ENCODE measurements at places on chromosomes 7 and 10.

DNA sequence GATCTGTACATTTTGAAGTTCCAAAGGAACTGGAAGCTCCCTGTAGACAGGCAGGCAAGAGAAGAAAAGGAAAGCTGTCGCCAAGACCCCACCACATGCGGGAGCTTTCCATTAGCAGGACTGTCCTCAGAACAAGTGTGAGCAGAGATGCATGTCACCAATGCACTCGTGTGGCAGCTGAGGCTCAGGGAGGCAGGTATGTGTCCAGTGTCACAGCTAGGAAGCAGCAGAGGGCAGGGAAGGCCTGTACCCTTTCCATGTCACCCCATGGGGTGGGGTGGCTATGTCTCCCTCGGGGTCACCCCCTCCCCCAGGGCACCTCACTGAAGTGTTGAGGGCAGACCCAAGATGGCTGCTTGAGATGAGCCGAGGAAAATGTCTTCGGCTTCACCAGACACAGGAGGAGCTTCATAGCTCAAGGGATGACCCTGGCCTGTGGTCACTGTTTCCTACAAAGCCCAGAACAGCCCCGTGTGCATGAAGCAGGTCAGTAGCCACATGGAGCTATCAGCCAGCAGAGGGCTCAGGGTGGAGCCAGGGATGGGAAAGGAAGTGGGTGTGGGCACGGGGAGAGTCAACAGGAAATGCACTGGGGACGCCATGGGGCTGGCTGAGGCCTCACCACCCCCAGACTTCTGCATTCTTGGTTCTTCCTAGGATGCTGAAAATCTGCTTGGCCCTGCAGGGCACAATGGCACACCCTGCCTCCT lies 96.6 kb downstream of the FAM53B start:
- DNase-seq = no peak

DNA sequence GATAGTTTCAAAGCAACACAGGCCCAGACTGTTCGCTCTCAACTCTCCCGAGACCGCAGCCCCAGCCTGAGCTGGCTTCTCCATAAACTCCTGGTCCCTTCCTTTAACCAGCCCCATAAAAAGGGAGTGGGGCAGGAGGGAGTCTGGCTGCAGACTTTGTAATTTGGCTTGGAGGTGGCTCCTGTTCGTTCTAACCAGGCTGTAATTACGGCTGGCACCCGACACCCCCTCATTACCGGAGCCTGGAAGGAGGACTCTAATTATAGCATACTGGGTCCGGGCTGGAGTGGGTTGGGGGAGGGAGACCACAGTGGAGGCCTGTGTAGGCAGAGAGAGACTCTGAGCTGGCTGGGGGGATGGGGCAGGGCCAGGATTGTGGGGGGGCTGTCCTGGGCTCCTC lies 49.7 kb downstream of the UNC5B start:
- no peak for DNase-seq

- DNase-seq = no peak
Measured at GRCh38 chr7:108637049-108637621, 67.5 kb downstream of the DNAJB9 start.

- DNase-seq = no peak
Measured at GRCh38 chr10:126798649-126799048, 106.6 kb upstream of the DOCK1 start.

GRCh38 chr7:64874114-64874513 lies 29.0 kb upstream of the ZNF273 start:
- no peak for DNase-seq
